Chondrocyte (in vitro differentiated cells): ENCODE measurements at places on chromosomes 1 and 21.

DNA sequence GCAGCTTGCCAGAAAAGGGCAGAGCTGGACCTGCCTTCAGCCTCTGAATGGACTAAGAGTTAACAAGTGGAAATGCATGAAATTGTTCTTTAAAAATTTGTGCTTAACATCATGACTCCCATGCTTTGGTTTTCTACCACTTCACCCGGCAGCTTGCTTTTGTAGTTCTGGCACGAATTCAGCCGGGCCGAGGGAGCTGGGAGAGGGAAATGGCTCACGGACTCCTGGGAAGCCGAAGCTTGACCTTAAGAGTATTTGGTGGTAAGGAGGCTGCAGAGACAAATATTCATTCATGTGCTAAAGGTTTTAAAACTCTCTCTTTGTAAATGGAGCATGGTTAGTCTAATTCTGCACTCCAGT lies 17.2 kb upstream of the GFI1 start:
- no peak for DNase-seq

DNA sequence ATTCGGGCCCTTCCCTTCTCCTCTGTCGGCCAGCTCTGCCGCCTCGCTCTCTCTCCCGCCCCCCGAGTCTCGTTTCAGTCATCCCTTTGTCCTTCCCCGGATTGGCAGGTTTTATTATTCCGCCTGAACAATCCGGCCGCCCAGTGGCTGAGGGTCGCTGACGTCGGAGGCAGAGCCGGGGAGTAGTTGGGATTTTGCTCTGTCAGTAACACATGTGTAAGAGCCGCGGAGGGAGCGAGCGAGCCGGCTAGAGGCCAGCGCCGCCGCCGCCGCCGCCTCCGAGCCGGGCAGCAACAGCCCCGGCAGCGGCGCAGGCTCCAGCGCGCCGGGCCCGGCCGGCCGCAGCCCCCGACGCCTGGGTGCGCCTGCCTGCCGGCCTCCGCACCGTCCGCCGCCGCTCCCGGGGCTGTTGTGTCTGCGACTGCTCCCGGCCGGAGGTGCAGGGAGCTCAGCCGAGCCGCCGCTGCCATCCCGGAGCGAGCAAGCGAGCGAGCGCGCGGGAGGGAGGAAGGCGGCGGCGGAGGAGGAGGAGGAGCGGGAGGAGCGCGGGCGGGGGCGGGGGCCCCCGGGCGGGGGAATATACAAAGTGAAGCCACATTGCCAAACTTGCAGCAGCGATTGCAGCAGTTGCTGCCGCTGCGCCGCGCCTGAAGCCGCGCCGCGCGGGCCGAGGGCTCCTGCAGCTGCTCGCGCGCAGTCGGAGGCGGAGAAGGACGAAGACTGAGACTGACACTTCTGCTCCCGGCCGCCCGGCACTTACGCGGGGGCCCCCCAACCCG lies at the start of gene LMO4:
LMO4 (plus strand) TSS at position 609 of the 779 bp plus-strand sequence. CDS start 3,136 bp downstream, outside the sequence.
- peak; percentile 98 for DNase-seq

- no peak for DNase-seq
Observed at GRCh38 chr21:22450507-22450906, 1452.3 kb downstream of the NCAM2 start.

DNA sequence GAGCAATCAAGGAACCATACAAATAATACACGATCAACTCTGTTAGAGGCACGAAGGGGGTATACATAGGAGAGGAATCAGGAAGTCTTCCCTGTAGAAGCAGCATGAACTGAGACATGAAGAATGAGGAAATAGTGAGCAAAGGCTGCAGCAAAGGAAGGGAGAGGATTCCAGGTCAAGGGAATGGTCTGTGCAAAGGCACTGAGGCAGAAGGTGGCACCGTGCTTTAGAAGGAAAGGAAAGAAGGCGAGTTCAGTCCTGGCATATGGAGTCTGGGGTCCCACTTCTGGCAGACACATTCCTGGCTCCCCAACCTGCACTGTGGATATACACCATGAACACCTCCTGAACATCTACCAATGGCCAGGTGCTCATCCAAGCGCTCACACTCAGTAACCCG lies 56.1 kb downstream of the GLIS1 start:
- DNase-seq, result no peak

DNA sequence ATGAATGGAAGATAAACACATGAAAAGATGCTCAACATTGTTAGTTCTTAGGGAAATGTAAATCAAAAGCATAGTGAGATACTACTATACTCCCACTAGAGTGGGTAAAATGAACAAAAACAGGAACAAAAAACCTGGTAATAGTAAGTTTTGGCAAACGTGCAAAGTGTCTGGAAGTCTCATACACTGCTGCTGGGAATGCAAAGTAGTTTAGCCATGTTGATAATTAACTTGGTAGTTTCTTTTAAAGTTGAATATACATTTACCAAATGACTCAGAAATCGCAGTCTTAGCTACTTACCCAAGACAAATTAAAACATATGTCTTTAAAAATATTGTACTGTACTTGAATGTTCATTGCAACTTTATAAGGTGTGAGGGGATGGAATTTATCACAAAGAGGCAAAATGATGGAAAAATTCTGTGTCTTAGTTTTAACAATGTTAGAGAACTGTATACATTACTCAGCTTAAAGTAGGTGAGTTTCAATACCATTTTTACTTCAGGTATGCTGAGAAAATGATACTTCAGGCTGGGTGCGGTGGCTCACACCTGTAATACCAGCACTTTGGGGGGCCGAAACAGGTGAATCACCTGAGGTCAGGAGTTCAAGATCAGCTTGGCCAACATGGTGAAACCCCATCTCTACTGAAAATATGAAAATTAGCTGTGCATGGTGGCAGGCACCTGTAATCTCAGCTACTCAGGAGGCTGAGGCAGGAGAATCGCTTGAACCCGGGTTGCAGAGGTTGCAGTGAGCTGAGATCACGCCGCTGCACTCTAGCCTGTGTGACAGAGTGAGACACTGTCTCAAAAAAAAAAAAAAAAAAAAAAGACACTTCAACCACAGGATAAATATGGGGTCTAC lies 102.3 kb downstream of the PDE4B start:
- no peak for DNase-seq

- DNase-seq, result no peak
Observed at GRCh38 chr1:113293256-113293626, 97.1 kb upstream of the MAGI3 start.

- DNase-seq, result no peak
Observed at GRCh38 chr1:94033849-94034248, 87.1 kb downstream of the ABCA4 start.
